Epithelial cell of prostate (primary cell): ENCODE measurements at places on chromosomes 3 and 15.

DNA sequence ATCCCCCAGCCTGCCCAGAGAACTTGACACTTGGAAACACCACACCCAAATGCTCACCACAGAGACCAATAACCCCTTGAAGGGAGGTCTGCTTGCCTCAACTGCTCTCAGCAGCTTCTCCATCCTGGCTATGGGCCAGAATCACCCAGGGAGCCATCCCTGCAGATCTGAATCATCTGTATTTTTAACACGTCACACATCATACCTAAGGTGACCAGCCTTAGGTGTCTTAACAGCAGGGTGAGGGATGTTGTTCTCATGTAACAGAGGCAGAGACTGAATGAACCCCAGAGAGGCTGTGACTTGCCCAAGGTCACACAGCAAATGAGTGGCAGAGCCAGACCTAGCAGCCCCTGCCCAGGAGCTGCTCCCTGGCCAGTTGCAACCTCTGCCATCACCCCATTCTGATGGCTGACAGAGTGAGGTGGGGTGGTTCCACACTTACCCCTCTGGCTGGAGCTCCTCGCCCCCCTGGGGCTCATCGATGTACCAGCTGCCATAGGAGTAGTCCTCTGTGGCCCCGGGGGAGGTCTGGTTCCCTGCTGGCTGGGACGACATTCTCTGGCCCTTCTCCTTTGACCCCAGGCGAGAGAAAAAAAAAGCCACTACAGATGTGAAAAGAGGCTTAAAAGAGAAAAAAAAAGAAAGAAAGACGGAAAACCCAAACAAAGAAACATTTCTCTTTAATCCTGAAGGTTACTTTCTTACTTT lies 722 bp downstream of the STRA6 start:
- peak; percentile 60 for DNase-seq

- no peak for DNase-seq
These were observed 49.1 kb upstream of the TJP1 start for GRCh38 chr15:29871401-29871800.

DNA sequence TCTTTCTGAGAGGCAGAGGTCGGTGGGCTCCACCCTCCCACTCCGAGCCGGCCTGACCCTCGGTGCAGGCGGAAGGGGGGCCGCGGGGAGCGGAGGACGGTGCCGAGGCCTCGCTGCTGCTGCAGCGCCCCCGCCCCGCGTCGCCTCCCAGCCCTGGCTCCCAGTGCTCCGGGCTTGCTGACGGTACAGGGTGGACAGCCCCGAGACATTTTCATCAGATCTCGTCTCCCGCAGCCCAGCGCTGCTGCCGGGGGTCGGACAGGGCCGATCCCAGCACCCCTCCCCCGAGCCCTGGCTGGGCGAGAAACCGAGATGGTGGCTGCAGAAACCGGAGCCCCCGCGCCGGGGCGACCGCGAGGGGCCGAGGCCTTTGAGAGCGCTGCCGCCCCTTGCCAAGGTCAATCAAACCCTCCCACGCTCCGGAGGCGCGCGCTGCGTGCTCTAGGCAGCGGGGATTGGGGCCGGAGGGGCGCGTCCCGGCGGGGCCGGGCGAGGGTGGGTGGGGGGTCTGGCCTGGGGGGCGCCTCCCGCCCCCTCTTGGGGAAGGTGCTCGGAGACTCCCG lies 42.5 kb downstream of the EPHB3 start:
- no peak for DNase-seq

- DNase-seq = no peak
These were observed 18.2 kb upstream of the PDIA5 start for GRCh38 chr3:123048480-123049237.

- DNase-seq = no peak
These were observed 167.4 kb upstream of the CTDSPL start for GRCh38 chr3:37694284-37694675.

DNA sequence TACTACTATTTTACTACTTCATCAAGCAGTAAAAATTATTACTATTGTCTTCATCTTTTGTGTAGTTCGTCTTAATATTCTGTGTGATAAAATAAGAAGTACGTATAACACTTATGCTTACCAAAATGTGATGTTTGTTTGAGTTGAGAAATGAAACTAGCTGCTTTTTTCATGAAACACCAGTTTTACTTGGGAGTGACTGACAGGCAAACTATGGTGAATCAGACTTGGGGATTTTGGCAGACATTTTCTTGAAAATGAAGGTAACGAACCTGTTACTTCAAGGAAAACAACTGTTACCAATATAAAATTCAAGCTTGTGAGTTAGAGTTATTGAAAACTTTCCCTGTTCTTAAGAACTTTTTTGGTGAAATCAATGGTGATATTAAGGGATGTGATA lies 10.3 kb downstream of the U2SURP start:
- DNase-seq = no peak

GRCh38 chr3:61848885-61849284 lies 287.5 kb downstream of the PTPRG start:
- DNase-seq = no peak

GRCh38 chr15:72319985-72320671 lies at the start of gene CELF6:
TSS of gene CELF6 (minus strand) at chr15:72320157. CDS start at chr15:72319874, 283 bp downstream.
- no peak for DNase-seq

GRCh38 chr3:52220380-52221026 lies 4.9 kb downstream of the TLR9 start:
- DNase-seq = no peak

DNA sequence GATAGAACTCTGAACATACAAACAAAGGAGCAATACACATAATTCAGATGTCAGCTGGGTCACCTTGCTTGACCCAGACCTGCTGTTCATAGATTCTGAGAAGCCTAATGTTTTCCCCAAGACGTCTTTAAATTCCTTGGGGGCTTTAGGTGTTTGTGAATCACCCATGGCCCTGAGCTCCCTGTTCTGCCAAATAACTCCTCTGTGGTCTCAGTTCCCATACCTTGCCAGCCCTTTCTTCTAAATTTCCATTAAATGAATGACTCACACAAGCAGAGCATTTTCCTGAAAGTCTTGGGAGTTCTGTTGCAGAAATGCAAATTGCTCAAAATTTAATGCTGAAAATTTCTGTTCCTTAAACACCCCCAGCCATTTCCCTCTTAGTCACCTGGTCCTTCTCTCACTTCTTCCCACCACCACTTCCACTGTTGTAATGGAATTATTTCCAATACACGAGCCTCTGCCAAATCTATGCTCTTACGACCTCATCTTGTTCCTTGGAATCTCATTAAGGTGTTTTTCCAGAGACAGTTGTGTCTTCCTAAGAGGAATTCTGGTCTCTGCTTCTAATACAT lies 33.4 kb upstream of the PSMD6 start:
- DNase-seq = no peak

DNA sequence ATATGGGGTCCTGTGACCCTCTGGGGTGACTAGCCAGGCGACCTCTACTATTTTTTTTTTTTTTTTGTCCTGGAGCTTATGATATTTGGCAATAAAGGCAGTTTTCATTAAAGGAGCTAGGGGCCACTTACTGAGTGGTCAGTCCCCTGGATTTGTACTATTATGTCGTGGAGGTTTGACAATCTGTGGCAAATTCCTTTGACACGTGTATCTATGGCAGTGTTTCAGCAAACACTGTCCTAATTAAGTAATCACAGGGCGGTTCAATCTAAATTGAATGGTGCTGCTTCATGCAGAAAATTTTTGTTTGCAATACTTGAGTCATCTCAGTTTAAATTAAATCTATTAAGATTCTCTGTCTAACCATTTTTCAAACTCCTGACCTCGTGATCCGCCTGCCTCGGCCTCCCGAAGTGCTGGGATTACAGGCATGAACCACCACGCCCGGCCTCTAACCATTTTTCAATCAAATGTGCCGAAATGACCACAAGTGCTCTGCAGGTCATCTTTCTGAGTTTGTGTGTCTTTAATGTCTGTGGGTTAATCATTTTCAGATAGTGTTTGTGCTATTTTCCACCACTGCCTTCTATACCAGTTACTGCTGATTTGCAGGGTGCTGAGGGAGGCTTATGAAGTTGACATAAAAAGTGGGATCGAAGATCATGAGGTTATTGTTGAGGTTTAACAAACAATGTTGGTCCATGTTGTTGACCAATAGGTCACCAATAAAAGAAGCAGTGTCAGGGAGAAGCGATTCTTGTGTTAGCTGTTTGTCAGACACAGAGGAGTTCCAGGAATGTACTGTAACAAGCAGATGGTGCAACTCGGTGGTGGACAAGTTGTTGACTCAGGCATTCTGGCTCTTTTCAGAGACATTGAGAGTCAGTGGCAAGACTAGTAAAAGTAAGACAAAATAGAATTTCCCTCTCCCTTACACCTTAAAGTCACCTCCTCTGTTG lies 18.6 kb upstream of the SLC2A2 start:
- DNase-seq = no peak
